NCI-H2171 treated with DMSO at 0.1 percent for 48 hours (cell line): ENCODE measurements at places on chromosomes 2 and 18.

GRCh38 chr2:217836901-217837491 is 165.8 kb downstream of the TNS1 start:
- DNase-seq, result no peak

GRCh38 chr2:162004031-162004430 is 70.0 kb downstream of the DPP4 start:
- no peak for DNase-seq

- DNase-seq, result no peak
Measured at GRCh38 chr18:75489493-75490190, 62.1 kb upstream of the SMIM21 start.

DNA sequence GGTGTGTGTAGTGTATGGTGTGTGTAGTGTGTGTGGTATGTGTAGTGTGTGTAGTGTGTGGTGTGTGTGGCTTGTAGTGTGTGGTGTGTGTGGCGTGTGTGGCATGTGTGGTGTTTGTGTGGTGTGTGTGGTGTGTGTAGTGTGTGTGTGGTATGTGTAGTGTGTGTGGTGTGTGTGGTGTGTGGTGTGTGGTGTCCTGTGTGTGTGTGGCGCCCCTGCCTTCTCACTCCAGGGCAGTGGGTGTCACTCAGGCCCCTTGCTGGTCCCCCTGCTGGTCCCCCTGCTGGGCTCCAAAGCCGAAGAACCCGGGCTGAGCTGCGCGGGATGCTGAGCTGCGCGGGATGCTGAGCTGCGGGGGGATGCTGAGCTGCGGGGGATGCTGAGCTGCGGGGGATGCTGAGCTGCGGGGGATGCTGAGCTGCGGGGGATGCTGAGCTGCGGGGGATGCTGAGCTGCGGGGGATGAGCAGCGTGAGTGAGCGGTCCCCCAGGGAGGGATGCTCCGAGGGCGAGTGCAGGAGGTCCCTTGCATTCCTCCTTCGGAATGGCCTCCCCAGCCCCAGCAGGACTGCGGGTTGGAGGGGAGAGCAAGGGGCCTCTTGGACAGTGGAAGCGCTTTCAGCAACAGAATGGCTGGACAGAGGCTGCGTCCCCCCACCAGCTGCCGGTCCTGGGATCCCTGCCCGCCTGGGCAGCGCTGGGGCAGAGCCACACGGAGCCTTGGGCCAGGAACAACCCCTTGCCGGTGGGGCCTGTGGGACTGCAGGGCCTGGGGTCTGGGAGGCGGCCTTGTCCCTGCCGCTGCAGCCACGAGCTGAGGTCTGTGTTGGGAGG is 3.4 kb upstream of the RTP5 start:
- no peak for DNase-seq

DNA sequence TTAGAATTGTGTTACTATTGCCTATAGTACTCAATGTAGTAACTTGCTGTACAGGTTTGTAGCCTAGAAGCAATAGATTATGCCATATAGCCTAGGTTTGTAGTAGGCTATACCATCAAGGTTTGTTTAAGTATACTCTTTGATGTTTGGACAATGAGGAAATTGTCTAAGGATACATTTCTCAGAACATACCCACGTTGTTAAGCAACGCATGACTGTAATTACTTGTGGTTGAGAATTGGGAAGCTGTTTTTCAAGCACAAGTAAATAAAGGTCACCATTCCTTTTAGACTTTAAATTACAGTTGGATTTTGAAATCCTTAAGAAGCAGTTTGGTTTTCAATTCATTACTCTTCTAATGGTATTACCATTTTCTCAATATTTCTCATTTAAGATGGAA is 89.8 kb upstream of the KCNH7 start:
- no peak for DNase-seq

DNA sequence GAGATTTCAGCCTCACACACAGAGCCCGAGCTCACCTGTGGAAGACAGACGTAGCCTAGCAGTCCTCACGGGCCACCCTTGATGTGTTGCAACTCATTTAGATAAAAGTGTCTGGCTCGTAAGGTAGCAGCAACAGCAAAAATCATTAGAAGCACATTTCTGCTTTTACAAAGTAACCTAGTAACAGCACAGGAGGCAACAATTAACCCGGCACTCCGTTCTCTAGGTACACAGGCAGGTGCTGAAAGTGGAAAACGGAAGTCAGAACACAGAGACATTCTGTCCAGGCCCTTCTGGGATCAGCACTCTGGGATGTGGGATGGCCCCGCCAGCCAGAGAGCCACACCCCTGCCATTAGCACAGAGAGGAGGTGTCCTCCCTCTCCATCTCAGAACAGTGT is 99.3 kb downstream of the KLHL29 start:
- no peak for DNase-seq

DNA sequence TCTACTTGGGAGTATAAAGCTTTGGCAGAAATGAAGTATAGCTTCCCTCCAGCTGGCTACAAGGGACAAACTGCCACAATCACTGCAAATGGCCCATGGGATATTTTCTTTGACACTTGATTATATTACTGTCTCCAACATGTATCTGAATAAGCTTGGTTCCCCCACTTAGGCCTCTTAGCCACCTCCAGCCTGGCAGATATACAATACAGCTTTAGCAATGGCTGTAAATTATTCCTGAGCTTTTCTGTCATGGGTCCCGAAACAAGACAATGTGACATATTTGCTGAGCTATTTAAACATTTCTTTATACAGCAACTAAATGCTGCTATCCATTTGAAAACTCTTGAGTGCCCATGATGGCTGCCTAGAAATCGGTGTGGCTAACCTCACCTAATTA is 406.2 kb downstream of the SUCLG1 start:
- DNase-seq, result no peak

GRCh38 chr2:45192991-45193390 is 183.7 kb upstream of the SIX2 start:
- no peak for DNase-seq

DNA sequence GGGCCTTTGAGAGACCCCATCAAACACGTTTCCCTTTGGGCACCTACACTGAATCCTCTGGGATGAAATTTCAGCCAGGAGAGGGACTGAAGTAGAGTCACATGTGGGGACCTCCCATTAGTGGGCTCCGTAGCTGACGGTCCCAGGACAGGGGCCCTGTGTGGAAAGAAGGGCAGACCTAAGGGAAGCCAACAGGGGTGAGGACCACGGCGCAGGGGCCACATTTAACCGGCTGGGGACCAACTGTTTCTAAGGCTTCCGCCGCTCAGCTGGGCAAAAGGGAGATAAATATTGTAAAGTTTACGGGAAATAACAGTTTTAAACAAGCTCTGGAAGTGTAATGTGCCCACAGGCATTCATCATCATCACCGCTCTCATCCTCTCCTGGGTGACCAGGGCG is 42.7 kb downstream of the RRM2 start:
- DNase-seq, result no peak

DNA sequence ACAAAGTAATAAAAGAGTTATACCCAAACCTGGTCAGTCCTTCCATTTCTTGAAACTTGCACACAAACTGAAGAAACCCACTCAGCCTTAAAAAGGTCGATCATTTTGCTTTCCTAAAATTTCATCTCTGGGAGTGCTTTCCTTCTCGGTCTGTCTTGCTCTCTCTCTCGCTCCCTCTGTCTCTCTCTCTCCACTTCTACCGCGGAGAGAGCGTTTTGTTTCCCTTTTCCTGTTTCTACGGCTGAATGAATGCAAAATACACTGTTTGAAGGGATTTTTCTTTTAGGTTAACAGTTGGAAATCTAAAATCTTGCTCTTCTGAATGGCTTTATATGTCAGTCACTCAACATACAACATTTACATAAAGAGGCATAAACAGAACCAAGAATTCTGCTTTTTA is 424.2 kb downstream of the TGIF1 start:
- peak; percentile 88 for DNase-seq

GRCh38 chr2:3121601-3122000 is 256.0 kb downstream of the EIPR1 start:
- DNase-seq, result no peak
